ENCODE measurements at places on chromosomes 16 and 17.

DNA sequence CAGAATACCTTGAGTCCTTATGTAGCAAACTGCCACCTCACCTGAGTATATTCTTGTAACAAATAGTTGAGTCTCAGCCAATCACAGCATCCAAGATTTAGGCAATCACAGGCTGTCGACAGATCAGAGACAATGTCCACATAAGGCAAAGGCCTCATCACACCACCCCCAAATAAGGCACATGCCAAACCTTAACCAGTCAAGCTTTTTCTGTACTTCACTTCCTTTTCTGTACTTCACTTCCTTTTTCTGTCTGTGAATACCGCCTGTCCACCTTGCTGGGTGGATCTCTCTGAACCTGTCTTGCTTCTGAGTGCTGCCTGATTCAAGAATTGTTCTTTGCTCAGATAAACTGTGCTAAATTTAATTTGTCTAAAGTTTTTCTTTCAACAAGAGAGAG is 210.4 kb upstream of the N4BP1 start:
- DNase-seq: no peak

DNA sequence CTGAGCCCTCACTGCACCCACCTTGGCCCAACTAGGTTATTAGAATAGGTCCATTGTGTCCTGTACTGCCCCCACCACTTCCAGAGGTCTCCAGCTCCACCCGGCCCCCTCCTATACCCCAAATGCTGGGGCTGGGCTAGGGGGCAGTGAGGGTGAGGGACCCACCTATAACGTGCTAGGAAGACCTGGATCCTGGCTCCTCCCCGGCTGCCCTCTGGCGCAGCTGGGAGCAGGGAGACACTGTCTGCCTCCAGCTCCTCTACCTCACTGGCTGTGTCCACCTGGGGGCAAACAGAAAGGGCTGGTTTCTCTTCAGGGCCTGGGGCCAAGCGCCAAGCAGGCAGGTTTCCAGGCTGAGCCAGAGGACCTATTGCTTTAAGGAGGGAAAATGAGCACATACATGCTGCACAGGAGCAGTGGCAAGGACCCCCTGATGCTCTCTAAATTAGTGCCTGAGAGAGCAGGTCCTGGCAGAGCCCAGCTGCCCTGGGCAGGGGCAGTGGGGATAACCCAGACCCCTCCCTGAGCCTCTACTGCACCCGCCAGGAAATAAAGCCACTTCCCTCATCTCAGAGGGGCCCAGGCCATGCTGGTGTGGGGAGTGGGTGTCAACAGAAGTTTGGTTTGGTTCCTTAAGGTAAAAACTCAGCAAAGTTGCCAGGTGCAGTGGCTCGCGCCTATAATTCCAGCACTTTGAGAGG is 12.2 kb downstream of the TSPOAP1 start:
- no peak for DNase-seq

DNA sequence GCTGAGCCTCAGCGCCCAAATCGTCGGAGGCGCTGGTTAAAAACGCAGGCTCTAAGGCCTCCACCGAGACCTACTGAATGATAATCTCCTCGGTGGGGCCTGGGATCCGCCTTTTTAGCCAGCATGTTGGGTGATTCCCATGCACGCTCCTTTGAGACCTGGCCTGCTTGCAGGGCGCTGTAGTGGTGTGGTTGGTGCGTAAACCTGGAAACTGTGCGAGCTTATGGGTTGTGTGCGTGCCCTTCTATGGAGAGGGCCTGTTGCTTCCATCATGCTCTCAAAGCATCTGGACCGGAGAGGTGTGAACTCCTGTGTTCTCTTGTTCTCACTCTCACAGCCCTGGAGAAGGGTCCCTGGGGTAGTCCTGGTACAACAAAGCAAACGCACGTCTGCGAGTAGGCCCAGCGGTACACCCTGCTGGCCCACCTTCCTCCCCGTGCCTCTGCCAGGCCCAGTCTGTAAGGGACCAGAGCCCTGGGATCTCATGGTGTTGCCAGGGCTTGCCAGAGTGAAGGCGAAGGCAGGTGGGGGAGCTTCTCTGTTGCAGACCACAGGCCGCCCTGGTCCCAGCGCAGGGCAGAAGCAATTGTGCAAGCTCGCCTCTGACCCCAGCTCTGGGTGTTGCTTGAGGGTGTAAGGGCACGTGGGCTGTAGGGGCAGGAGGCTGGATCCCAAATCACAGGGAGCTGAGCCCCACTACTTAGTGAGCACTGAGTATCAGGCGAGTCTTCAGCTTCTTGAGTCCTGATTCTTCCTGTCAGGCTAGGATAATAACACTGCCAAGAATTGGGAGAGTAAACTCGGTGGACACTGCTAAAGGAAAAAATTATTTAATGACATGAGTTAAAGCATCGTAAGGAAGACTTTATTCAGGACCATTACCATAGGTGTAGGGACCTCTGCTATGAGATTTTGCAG is 879 bp upstream of the LRRC75A start:
- no peak for DNase-seq

GRCh38 chr17:36066365-36066985 is 2.4 kb downstream of the CCL18 start:
- DNase-seq: no peak

DNA sequence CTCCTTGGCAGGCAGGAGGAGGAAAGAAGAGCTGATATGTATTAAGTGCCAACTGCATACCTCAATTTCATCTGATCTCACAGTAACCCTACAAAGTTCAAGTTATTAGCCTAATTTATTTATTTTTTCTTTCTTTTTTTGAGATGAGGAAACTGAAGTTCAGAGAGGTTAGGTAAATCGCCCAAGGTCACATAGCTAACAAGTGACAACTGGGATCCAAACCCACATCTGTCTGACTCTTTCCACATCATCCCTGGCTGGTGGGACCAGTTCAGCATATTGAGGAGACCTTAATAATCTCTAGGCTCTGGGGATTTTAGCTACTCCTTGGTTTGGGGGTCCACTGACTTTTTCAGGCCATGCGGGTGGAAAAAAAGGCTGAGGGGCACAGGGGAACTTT is 60.9 kb downstream of the CYB5B start:
- no peak for DNase-seq

- no peak for DNase-seq
Measured at GRCh38 chr17:17944743-17945142, 27.5 kb downstream of the TOM1L2 start.
